NCI-H2081 treated with DMSO at 0.1 percent for 48 hours (cell line): ENCODE measurements at places on chromosomes 1 and 21.

GRCh38 chr1:1343811-1344421, 5.3 kb downstream of the DVL1 start:
- no peak for DNase-seq

- DNase-seq, result no peak
Observed at GRCh38 chr1:2977886-2978611, 43.2 kb upstream of the ACTRT2 start.

- no peak for DNase-seq
Observed at GRCh38 chr1:226908913-226909312, 31.2 kb upstream of the COQ8A start.

DNA sequence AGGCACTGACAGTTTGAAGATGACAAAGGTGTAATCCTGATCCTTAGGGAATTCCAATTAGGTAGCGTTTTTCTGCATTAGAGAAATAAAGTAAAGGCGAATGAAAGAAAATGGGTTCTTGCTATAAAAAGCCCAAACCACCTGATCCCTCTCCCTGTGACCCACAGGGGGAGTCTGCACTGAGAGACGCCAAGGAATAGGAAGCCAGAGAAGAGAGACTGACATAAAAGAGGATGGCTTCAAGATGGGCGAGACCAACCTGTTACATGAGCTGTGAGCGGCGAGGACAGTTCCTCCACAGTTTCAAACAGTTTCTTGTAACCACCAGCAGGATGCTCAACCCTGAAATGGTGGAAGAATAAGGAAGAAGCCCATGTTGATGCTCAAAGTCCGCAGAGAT, 1.4 kb downstream of the RPE65 start:
- no peak for DNase-seq

DNA sequence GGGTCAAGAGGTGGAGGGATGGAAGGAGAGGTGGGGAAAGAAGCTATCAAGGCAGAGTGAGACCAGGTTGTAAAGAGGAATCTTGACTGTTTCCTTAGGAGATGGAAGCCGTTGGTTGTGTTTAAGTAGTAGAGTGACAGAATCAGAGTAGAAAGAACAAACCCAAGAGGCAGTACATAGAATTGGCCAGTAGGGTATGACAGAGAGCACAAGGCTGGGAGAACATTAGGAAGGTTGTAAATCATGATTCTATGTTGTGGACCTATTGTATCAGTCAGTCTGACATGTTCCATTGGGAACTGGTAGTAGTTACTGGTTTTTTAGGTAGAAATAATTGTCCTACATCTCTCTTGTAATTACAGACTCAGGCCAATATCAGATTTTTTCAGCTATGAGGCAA, 486.9 kb upstream of the USP24 start:
- no peak for DNase-seq

DNA sequence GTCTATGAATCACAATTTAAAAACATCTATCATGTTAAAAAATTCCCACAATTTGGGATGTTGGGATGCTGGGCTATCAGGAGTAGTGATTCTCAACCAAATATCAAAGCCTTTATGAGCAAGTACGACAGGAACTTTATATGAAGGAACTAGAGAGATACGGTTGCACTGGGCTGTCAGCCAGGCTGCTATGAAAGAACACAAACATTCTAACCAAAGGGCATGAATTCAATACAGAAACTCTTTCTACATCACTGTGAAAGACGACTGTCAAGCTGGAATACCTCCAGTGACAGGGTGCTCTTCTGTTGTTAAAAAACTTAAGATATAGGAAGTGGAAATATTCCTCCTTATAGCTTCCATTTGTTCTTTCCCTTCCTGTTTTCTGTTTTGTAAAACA, 9.8 kb downstream of the CACNA1E start:
- DNase-seq, result no peak

GRCh38 chr21:45041351-45041805, 33.0 kb upstream of the ADARB1 start:
- no peak for DNase-seq

- DNase-seq, result no peak
Observed at GRCh38 chr1:205593532-205593931, 38.3 kb downstream of the ELK4 start.

DNA sequence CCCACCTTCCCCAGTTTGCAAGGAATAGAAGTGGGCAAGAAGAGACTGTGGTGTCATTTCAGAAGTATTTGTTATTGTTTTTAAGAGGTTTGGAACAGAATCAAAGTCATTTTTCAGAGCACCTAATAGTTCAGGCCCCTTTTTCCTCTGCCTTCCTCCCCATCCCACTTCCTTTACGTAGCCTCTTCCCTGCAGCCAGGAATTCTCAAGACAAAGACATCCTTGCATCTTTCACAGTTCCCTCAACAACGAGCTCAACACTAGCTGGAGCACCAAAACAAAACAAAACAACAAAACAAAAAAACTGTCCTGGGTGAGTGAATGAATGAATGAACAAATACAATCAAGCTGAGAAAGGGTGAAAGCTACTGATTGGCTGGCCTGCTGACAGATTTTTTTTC, 7.0 kb downstream of the PALMD start:
- DNase-seq, result no peak

DNA sequence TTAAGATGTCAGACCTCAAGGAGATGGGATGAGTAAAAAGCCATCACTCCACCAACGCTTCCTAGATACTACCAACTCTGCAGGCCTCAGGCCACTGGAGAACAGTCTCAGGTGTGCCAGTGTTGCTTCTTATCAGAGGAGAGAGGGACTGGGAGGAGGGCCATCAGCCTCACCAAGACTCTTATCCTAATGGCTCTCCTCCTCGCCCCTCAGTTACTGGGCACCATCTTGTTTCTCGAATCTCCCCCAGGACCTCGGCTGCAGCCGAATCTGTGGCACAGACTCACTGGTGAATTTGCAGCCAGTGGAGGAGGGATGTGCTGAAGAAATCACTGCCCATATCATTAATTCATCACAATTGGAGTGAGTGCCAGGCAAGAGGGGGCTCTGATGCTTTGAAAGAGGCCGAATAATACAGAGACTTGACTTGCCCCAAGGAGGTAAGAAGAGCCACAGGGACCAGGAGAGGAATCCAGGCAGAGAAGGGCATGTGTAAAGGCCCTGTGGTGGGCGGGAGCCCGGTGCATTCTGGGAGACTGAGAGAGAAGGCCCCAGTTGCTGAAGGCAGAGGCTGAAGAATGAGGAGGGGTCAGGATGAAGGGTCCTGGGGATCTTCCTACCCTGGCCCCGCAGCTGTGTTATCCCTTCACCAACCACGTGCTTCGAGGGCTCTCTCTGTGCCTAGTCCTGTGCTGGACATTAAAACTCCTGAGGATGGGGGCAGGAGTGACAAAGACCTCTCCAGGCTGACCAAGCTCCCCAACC, 129.8 kb downstream of the PTPRU start:
- DNase-seq, result no peak

DNA sequence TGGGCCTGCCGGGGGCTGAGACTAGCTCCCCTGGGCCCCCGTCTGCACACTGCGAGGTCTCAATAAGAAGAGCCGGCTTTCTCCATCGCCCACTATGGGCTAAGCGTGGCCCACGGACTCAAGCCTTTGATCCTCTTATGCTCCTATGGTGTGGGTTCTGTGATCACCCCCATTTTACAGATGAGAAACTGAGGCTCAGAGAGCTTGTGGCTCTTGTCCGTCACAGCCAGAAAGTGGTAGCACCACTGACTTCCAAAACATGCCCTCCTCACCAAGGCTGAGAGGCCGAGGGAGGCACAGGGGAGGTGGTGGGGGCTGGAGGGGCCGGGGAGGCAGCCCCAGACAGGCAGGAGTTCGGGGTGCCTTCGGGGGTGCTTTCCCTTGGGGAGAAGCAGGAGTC, 39.0 kb upstream of the CASZ1 start:
- DNase-seq, result no peak

GRCh38 chr1:171622152-171622462, at the start of gene MYOCOS:
Gene MYOCOS, plus strand, starts transcription at chr1:171622243. Its CDS starts 1,641 bp downstream, at chr1:171623884.
- no peak for DNase-seq

GRCh38 chr1:232949636-232950196, 695 bp upstream of the NTPCR start:
- DNase-seq, result no peak

DNA sequence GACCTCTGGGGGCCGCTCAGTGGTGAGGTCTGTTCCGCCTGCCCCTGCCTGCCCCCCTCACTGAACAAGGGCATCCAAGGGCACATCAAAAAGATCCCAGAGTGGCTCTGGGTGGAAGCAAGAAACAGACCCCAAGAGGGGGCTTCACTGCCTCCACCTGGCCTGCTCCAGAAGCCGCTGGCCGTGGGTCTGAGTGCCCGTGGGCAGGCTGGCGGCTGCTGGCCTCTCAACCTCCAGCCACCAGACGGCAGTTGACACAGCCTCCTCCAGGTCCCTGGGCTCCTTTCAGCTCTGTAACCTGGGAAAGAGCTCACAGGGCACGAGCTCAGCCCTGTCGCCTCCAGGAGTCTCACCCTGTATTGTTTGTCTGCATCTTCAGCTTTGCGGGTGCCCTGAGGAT, 56.3 kb downstream of the SLX9 start:
- DNase-seq, result no peak
